Progenitor cell of endocrine pancreas (in vitro differentiated cells): ENCODE measurements at places on chromosomes 1 and 21.

DNA sequence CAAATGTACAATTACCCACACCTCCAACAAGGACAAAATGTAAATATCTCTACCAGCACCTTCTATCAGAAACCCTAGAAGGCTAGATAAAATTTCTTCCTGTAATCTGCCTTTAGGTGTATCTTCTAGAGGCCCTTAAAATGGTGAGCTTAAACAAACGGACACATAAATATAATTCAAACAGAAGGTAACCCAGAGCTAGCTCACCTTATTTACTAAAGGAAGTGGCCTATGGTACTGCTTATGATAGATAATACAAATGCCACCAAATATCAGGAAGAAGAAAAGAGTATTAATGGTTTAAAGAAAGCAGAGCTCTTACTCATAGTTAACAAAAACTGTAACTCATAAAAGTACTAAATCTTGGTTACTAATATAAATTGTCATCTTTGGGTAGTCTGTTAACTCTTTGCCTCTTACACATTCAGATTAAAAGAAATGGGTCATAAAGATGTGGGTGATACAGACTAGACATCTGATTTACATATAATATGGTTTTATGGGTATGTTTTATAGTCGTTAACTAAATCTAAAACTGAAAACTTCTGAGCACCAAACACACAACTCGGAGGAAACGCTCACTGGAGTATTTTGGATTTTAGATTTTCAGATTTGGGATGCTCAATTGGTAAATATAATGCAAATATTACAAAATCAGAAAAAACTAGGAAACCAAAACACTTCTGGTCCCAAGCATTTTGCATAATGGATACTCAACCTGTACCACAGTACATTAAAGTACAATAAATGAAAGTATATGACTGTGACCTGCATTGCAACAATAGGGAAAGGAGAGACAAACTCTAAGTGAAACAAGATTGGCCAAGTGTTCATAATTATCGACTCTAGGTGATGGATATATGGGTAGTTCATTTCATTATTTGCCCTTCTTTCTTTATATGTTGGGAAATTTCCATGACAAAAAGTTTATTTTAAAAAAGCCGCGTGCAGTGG lies 23.2 kb downstream of the TRIT1 start:
- DNase-seq, result no peak

DNA sequence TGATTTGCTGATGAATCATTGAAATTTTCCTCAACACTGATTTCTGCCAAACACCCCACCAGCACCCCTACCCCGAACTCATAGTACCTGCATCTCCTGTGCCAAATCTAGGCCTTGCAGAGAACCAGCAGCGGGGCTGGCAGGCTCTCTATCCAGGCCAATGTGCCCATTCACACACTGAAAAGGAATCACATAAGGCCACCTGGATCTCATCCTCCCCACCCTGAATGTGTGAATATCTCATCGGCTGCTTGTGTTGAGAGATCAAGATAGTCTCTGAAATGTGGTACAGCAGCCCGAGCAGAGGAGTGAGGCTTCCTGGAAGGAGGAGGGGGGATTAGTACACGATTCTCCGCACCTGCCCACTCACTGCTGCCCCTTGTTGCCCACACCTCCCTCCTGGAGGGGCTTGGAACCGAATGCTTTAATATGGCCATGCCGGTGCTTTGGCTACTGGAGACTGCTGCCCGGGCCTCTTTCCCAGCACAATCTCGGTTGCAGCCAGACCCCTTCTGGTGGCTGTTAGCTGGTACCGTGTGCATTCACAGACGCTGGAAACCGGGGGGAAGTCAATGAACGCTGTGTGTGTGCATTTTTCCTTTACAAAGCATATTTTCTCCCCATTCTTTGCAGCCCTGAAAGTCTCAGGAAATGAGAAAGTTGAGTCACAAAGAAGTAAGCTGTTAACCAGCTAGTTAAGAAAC lies 619.5 kb downstream of the MATN1 start:
- no peak for DNase-seq

DNA sequence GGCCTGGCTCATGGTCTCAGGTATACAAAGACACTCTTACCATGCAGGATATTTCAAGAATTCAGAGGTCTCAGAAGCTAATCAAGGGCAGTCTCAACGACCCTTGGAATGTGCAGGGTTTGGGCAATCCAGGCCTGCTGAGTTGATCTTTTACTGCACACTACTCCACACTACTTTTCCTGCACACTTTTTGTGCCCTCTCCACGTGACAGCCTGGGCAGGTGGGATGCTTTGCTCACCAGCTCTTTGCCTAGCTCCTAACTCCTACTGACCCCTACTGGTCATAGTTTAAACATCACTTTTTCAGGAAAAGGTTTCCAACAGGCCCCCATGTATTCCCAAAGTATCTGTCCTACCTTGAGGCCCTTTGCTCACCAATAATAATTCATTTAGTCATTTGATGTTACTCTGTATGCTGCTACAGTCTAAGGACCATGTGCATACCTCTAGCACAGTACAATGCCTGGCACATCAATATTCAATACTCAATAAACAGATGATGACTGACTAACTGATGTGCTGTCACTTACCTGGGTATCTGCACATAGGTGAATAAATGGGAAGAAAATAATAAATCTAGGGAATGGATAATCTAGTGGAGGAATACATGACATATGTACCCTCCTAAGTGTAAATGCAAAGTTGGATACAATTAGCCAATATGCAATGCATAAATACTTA lies 9.6 kb downstream of the DUSP23 start:
- DNase-seq, result no peak

- no peak for DNase-seq
Observed at GRCh38 chr1:97764991-97765390, 155.8 kb downstream of the DPYD start.

- no peak for DNase-seq
Observed at GRCh38 chr1:233347338-233347737, 19.8 kb downstream of the MAP3K21 start.

DNA sequence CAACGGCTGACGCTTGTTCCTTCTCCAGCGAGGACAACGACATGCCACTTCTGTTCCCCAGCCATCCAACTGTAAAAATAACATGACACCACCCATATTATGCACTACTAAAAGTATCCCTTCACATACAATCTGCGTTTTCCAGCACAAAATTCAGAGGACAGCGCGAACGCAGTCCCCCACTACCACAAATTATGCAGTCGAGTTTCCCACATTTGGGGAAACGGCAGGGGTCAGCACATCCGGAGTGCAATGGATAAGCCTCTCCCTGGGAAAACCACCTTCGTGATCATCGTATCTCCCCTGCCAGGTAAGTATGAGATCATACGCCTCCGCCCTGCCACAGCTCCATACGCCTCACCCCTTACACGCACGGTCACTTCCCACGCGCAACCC lies 120.9 kb downstream of the PPIAL4G start:
- DNase-seq, result no peak

DNA sequence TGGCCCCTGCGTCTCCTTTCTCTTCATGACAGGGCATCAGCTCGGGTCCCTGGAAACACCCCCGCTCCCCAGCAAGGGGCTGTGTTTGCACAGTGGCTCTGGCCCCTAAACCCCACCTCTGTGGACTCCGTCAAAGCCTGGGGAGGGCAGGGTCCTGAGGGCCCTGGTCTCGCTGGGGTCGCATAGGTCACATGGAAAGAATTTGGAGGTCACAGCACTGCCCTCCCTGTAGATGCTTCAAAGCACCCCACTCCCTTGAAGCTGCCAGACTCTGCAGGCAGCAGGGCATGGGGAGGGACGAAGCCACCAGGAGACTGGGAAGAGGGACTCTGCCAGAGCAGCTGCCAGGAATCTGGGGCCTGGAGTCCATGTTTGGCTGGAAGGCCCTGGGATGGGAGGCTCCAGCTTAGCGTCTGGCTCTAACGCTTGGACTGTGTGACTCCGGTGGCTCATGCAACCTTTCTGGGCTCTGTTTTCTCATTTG lies 36.6 kb upstream of the ECE1 start:
- DNase-seq, result no peak

- no peak for DNase-seq
Observed at GRCh38 chr1:235825229-235825628, 41.5 kb downstream of the LYST start.

DNA sequence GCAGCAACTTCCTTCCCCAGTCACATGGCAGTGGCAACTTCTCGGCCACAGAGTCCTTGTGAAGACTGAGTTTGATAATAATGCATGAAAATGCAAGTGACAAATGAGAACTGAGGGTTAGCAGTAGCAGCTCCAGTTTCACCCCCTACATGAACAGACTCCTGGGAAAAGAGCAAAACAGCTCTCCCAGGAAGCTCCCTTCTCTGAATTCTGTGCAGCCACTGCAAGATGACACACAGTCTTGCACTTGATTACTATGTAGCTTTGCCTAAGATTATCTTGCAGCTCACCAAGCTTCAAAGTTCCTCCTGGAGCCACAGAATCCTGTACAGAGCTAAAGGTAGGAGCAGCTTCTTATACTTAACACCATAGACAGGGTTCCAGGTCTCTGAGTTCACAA lies 4.7 kb downstream of the PGBD5 start:
- DNase-seq, result no peak

GRCh38 chr1:243758647-243759046 lies 91.4 kb downstream of the AKT3 start:
- no peak for DNase-seq

GRCh38 chr21:36111238-36111637 lies 23.6 kb upstream of the CBR3 start:
- DNase-seq, result no peak

DNA sequence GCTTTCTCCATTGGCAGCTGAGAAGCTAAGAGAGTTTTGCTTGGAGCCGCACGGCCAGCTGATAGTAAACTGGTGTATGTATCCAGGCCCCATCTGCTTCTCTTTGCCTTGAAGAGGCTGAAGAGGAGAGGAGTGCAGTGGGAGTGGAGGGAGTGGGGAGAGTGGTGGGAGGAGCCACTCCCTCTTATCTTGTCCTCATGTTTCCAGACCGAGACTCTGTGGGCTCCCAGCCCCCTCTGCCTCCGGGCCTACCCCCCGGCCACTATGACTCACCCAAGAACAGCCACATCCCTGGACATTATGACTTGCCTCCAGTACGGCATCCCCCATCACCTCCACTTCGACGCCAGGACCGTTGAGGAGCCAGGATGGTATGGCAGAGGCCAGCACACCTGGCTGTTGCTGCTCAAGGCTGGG lies 6.0 kb upstream of the LRRC71 start:
- no peak for DNase-seq
